ENCODE measurements at places on chromosomes 3 and 15.

GRCh38 chr3:12393894-12394293 lies 90.4 kb upstream of the TSEN2 start:
- no peak for ATAC-seq

- peak; percentile 16 for ATAC-seq
Measured at GRCh38 chr3:46852839-46853355, 10.3 kb downstream of the MYL3 start.

DNA sequence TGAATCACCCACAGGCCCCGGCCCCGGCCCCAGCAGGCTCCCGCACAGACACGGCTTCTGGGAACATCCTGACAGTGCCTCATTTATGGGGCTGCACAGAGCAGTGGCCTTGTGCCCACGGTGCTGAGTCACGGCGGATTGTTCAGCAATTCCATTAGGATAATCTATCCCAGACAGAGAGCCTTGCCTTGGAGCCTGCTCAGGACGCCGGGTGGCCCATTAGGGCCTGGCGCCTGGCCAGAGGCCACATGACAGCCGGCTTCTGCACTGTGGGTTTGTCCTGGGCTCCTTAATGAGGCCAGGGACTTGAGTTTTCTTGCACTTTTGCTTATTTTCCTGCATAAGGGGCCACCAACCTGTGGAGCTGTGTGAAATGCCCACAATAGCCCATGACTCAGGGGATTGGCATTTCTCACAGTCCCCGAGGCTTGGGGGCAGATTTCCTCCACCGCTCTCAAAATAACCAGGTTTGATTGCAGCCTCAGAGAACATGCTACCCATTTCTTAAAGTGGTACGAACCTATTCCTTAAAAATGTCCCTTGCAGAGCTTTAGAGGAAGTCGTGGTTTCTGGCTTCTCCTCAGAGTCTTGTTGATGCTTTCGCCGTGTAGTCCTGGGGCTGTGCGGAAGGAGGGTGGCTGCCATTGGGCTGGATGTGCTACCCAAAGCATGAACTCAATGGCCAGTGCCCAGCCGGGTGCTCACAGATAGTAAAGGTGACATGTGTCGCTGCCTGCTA lies 19.0 kb downstream of the SYNM start:
- ATAC-seq: no peak

DNA sequence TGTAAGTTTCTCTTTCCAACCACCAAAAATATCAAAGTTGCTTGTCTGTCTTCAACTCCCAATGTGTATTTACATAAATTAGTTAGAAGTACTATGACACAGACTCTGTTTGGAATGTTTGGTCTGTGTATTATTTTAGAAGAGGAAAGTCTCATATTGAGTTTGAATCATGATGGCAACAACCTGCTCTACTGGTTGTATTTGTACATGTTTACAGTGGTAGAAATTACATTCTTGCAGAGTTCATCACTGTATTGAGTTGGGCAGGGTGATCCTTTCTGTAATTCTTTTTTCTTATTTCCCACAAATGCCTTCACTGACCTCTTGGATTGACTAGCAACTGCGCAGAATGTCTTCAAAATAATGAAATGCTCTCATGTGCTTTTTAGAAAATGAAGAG lies 149.6 kb downstream of the CHL1 start:
- ATAC-seq: no peak

GRCh38 chr15:66648588-66648987 lies 53.4 kb upstream of the SMAD6 start:
- ATAC-seq: no peak

DNA sequence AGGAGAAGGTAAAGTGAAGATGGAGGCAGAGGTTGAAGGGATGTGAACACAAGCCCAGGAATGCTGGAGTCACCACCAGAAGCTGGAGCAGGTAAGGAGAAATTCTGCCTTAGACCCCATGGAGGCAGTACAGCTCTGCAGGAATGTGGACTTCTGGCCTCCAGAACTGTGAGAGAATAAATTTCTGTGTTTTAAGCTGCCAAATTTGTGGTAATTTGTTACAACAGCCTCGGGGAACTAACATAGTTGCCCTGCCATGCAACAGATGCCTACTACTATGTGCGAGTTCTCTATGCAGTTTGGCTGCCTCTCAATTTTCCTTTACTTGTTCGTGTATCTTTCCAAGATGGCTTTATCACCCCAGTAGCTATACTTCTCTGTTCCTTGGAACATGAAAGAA lies 394.1 kb downstream of the TUSC7 start:
- ATAC-seq: no peak

GRCh38 chr3:56339244-56339643 lies 129.0 kb downstream of the ERC2 start:
- peak; percentile 21 for ATAC-seq

DNA sequence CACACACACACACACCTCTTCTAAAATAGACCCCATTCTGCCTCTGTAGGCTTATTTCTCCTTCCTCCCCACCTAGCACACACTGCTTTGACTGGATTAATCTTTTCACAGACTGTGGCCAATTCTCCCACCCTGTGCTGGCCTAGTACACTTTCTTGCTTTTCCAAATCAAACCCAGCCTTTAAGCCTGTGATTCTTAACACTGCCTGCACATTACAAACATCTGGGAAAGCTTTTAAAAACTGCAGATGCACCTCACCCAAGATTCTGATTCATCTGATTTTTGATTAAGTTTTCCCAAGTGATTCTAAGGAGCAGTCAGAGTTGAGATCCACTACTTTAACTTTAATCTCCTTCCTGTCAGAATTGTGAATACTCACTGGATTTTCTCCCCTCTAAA lies 12.8 kb downstream of the CSNK1G1 start:
- ATAC-seq: no peak

DNA sequence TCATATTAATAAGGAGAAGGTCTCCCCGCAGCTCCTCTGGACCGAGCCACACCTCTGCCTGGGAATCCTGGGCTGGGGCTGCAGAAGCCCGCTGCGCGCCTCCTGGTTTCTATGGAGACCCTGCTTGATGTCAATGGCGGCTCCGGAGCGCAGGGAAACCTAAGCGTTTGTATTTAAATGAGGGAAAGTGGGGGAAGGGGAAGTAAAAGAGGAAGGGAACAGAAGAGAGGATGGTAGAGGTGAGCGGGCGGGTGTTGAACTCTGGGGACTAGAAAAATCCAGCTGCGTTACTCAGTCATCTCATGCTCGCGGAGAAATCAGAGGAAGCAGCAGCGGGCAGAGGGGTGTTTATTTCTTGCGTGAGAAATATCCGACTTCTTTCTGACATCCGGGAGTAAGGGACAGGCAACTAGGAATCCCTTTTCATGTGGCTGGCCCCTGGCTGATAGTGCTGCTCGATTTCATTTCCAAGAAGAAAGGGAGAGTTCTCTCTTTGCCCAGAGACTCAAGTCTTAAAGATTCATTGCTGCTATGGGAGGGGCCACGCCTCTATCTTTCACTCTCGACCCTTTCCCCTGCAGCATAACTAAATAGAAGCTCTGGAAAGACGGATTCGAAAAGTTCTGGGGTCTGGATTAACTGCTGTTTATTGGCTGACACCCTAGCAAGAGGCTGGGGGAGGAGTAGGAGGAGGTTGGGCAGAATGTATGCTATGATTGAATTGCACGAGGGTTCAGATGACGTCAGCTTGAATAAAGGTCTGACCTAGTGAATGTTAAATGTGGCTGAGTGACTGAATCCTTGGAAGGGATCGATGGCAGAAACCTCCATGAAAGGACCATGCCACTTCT lies 110.5 kb upstream of the GAP43 start:
- peak; percentile 75 for ATAC-seq

Data from stimulated activated memory B cell treated with anti-CD40 and anti-IgM and Interleukin-4, amounts not matched to agents 10 μg/mL and 1 μg/mL and 100 μg/mL, for 72 hours (primary cell).